Calu3 (cell line): ENCODE measurements at places on chromosomes 16 and 17.

DNA sequence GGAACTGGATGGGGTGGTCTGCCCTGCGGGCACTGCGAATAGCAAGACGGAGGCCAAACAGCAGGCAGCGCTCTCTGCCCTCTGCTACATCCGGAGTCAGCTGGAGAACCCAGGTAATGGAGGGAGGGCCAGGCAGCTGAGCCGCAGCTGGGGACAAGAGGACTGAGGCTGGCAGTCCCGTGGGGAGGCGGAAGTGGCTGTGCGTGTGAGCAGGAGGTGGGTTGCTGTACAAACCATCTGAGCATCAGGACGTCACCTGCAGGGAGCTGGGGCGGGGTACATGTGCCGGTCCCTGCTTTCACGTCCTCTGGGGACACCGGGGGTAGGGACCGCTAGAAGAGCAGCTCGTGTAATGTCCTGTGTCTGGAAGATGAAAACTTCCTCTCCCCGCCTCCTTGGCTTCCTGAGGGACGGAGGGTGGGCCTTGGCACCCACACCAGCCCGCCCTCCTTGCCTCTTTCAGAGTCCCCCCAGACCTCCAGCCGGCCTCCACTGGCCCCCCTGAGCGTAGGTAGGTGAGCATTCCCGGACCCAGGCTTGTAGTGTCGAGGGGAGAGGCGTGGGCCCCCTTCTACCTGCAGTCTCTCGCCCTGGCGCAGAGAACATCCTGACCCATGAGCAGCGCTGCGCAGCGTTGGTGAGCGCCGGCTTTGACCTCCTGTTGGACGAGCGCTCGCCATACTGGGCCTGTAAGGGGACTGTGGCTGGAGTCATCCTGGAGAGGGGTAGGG lies 3.7 kb downstream of the ADAD2 start:
- no peaks in the 10 kb centered on the region for H3K4me1 ChIP-seq
- H3K4me3 ChIP-seq, result no peak overlapping the region
- no peak overlapping the region for H3K27ac ChIP-seq
- no peaks in the 10 kb centered on the region for H3K36me3 ChIP-seq
- H3K27me3 ChIP-seq, result peaks cover 50% of the 10 kb centered on the region

DNA sequence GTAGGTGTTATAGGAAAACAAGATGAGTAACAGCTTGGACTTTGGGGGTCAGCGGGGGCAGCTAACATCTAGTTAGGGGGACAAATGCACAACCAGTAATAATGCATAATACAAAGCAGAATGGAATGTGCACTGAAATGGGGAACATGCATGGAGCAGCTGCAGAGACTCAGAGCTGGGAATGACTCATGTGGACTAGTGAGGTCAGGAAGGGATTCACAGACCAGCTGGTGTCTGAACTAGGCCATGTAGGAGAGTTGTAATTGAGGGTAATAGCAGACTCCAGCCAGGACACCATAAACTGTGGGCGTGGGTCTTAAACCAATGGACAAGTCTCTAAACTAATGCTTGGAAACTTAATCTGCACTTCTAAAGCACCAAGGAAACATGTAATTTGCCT lies 176.8 kb upstream of the ASIC2 start:
- no peaks in the 10 kb centered on the region for H3K4me1 ChIP-seq
- H3K27ac ChIP-seq, result no peak overlapping the region

- no peak overlapping the region for H3K27ac ChIP-seq
- no peak for DNase-seq
- no peaks in the 10 kb centered on the region for H3K4me1 ChIP-seq
Observed at GRCh38 chr17:63203652-63204051, 237.6 kb downstream of the TANC2 start.

GRCh38 chr16:74757349-74757748 lies 17.3 kb downstream of the FA2H start:
- H3K27me3 ChIP-seq, result no peaks in the 10 kb centered on the region
- H3K4me3 ChIP-seq, result no peak overlapping the region
- peak overlapping the region; percentile 44 for H3K27ac ChIP-seq
- H3K36me3 ChIP-seq, result peaks cover 65% of the 10 kb centered on the region
- H3K4me1 ChIP-seq, result peaks cover 71% of the 10 kb centered on the region

DNA sequence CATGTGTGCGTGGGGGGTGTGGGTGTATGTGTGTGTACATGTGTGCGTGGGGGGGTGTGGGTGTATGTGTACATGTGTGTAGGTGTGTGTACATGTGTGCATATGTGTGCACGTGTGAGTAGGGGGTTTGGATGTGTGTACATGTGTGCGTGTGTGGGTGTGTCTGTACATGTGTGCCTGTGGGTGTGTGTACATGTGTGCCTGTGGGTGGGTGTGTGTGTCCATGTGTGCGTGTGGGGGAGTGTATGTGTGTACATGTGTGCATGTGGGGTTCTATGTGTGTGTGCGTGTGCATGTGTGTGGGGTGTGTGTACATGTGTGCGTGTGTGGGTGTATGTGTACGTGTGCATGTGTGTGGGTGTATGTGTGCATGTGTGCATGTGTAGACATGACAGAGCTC lies 129.1 kb downstream of the C16orf95 start:
- H3K36me3 ChIP-seq, result no peaks in the 10 kb centered on the region
- no peak for DNase-seq
- H3K27me3 ChIP-seq, result peaks cover 47% of the 10 kb centered on the region
- no peaks in the 10 kb centered on the region for H3K4me1 ChIP-seq
